ENCODE measurements at places on chromosomes 4 and X. TPM values are rescaled to one million over a fixed set of nuclear protein-coding genes. Genes with fewer than 3 reads are reported as not detected.

- H3K36me3 ChIP-seq: no peaks in the 10 kb centered on the region
- peak overlapping the region; percentile 28 for H3K4me3 ChIP-seq
- no peak for DNase-seq
- H3K4me1 ChIP-seq: peaks cover 34% of the 10 kb centered on the region
- H3K27me3 ChIP-seq: no peaks in the 10 kb centered on the region
- H3K27ac ChIP-seq: peak overlapping the region; percentile 85
Observed at GRCh38 chr4:122764071-122764820, 31.7 kb downstream of the BBS12 start.

The PPP4R3C gene
- not detected for total RNA-seq

- no peaks in the 10 kb centered on the region for H3K27me3 ChIP-seq
- H3K4me3 ChIP-seq: no peak overlapping the region
- DNase-seq: no peak
- H3K36me3 ChIP-seq: peaks cover 3% of the 10 kb centered on the region
Observed at GRCh38 chr4:122259849-122260248, 107.7 kb downstream of the BLTP1 start.

DNA sequence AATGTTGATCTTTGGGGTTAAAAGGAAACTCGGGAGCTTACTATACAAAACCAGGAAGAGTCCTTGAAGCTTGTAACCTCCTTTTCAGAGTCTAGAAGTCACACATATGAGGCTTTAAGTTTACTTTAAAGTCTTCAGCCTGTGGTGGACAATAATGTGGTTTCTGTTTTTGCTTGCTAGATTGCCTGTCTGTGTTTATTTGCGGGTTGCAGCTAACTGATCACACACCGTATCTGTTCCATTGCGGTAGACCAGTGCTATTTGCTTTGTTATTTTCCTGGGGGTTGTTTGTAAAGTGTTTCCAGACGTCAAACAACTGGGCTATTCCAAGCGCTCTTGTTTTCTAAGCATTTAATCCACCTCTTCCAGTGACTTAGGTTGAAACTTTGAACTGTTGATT lies 143.0 kb upstream of the GYPA start:
- DNase-seq: no peak
- H3K36me3 ChIP-seq: no peaks in the 10 kb centered on the region
- no peak overlapping the region for H3K4me3 ChIP-seq

DNA sequence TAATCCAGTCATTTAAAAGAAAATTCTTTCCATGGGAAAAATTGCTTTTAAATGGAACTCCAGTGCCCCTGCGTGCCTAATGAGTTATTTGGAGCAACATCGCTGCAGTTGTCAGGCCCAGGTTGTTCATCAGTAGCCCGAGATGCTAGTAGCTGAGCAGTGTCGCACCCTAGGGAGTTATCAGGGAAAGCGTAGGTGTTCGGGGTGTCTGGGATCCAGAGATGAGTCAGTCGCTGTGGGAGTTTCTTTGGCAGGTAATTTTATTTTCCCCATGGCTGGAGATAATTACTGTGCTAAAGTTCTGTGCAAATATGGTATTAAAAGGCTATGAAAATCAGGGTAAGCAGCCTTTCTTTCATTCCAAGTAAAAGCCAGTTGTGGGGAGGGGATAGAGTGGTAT lies 49.4 kb downstream of the ANXA3 start:
- no peak for DNase-seq
- H3K36me3 ChIP-seq: no peaks in the 10 kb centered on the region
- H3K27me3 ChIP-seq: peaks cover 15% of the 10 kb centered on the region
- H3K27ac ChIP-seq: no peak overlapping the region
- H3K4me1 ChIP-seq: no peaks in the 10 kb centered on the region

GRCh38 chrX:154727418-154727817 lies 23.5 kb downstream of the GAB3 start:
- H3K27me3 ChIP-seq: peaks cover 18% of the 10 kb centered on the region
- H3K27ac ChIP-seq: peak overlapping the region; percentile 76
- H3K4me3 ChIP-seq: peak overlapping the region; percentile 50
- no peak for DNase-seq
- peaks cover 77% of the 10 kb centered on the region for H3K4me1 ChIP-seq

The NEUROG2 gene
- total RNA-seq: 0.23 TPM

- no peaks in the 10 kb centered on the region for H3K27me3 ChIP-seq
- no peak overlapping the region for H3K4me3 ChIP-seq
- no peaks in the 10 kb centered on the region for H3K36me3 ChIP-seq
- H3K27ac ChIP-seq: no peak overlapping the region
Observed at GRCh38 chr4:172188248-172188988, 375.2 kb downstream of the GALNTL6 start.

GRCh38 chr4:4627906-4628305 lies 86.1 kb upstream of the STX18 start:
- no peaks in the 10 kb centered on the region for H3K36me3 ChIP-seq
- peaks cover 21% of the 10 kb centered on the region for H3K4me1 ChIP-seq
- no peak overlapping the region for H3K4me3 ChIP-seq
- no peak overlapping the region for H3K27ac ChIP-seq

- H3K4me1 ChIP-seq: peaks cover 4% of the 10 kb centered on the region
- H3K4me3 ChIP-seq: no peak within 1 kb of the TSS
- H3K27ac ChIP-seq: no peak within 1 kb of the TSS
- peaks cover 17% of the 10 kb centered on the region for H3K27me3 ChIP-seq
- no peaks in the 10 kb centered on the region for H3K36me3 ChIP-seq
Observed at GRCh38 chr4:157075811-157076577, at the start of gene GLRB. Gene GLRB, plus strand, starts transcription at chr4:157076150. Its CDS starts 1,875 bp downstream, at chr4:157078025.

DNA sequence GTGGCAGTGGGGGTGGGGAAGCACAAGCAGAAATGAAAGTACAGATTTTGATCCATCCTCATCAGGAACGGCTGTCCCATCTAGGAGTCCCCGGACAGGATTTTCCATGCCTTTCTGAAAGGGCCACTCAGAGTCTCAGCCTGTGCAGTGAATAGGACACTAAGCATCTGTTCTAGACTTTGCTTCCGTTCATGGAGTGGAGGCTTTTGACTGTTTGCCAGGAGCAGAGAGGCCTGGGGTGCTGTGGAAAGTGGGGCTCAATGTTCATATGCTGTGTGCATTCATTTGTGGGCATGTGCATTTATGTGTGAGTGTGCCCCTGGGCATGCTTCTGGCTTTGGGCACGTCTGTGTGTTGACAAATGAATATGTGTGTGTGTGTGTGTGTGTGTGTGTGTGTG lies 25.6 kb upstream of the MAMLD1 start:
- H3K27ac ChIP-seq: no peak overlapping the region
- no peaks in the 10 kb centered on the region for H3K36me3 ChIP-seq

- no peaks in the 10 kb centered on the region for H3K27me3 ChIP-seq
- peaks cover 54% of the 10 kb centered on the region for H3K4me1 ChIP-seq
- peak overlapping the region; percentile 65 for H3K4me3 ChIP-seq
- H3K36me3 ChIP-seq: peaks cover 1% of the 10 kb centered on the region
- H3K27ac ChIP-seq: peak overlapping the region; percentile 61
Observed at GRCh38 chrX:19875050-19875431, 12.4 kb downstream of the SH3KBP1 start.

DNA sequence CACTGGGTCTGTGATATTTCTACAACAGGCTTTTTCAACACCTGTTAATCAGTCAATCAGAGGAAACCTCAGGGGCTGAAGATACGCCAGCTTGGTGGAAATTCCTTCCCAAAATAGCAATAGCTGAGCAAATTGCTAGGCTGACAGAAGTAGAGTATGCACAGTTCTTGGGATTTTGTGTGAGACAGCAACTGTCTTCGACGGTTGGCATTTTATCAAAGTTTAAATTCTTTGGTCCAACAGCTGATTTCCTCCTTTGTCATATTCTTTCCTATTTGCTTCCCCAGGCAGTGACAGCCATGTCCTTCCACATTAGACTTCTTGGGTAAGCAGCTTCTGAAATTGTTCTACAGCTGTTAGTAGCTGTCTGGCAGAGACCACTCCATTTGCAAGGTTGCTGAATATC lies 8.0 kb upstream of the PALLD start:
- H3K36me3 ChIP-seq: no peaks in the 10 kb centered on the region
- H3K27ac ChIP-seq: no peak overlapping the region
- peaks cover 7% of the 10 kb centered on the region for H3K27me3 ChIP-seq

DNA sequence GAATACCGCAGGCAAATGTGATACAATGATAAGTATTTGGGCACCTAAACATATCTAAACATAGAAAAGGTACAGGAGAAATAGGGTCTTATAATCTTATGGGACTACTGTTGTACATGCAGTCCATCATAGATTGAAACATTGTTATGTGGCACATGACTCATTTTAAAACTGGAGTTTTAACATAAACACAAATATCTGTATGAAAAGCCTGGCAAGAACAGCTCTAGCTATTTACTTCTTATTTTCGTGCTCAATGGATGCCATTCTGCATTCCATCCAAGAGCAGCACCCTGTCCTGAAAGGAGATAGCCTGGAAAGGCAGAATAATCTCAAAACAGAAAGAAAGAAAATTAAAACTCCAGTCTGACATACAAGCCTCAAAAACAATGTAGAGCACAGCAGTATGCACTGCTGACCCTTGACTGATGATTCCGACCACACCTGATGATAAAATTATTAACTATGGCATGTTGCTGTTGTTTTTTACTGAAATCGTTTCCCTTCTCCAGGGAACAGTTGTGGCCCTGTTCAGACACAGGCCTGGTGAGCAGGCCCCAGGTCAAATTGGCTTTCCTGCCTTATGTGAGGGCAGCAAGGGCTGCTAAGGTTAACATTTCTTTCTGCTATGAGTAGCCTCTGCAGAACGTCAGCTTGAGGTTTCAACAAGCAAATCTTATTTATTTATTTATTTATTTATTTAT lies 152.7 kb downstream of the APBB2 start:
- H3K4me1 ChIP-seq: no peaks in the 10 kb centered on the region
- no peaks in the 10 kb centered on the region for H3K27me3 ChIP-seq
- no peaks in the 10 kb centered on the region for H3K36me3 ChIP-seq
- no peak for DNase-seq
- H3K4me3 ChIP-seq: no peak overlapping the region

The PAGE2 gene
- not detected for total RNA-seq

The PCDH7 gene
- total RNA-seq: not detected

GRCh38 chr4:85738721-85739120 lies 263.8 kb downstream of the ARHGAP24 start:
- DNase-seq: no peak
- no peaks in the 10 kb centered on the region for H3K27me3 ChIP-seq
- H3K4me1 ChIP-seq: no peaks in the 10 kb centered on the region

DNA sequence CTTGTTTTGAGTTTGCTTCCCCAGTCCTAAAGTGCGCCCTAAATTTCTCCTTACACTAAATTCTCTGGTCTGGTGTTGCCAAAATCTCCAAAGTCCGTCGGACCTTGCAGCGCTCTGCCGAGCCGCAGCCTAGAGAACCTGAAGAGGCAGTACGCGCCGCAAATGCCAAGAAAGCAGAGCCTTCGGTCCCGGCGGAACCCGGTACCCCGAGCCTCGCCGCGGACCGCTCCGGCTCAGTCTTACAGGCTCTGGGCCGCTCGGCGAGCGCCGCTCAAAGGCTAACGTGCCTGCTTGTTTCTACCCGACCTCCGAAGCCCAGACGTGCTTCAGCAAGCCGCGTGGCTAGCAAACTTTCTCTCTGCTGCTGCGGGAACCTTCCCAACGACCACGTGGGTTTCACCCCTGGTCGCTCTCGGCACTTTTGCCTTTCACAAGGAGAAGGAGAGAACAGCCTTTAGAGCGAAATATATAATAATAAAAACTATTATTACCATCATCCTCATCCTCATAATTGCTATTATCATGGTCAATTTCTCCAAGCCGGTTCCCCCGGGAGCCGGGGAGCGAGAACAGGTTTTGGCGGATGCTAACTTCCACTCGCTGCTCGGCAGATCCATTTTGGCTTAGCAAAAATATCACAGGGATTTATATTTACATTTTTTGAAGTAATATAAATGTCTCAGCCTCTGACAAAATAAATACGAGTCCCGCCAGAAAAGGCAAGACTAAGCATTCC lies 2.2 kb upstream of the HTR2C start:
- H3K27me3 ChIP-seq: peaks cover 74% of the 10 kb centered on the region
- no peak overlapping the region for H3K27ac ChIP-seq
- H3K36me3 ChIP-seq: peaks cover 4% of the 10 kb centered on the region
- DNase-seq: no peak
- H3K4me1 ChIP-seq: no peaks in the 10 kb centered on the region
